ENCODE measurements at places on chromosomes 12 and 14.

GRCh38 chr12:8780389-8780788, 42.0 kb upstream of the A2ML1 start:
- peak; percentile 10 for DNase-seq

GRCh38 chr12:77314378-77315052, 249.1 kb upstream of the E2F7 start:
- no peak for DNase-seq

DNA sequence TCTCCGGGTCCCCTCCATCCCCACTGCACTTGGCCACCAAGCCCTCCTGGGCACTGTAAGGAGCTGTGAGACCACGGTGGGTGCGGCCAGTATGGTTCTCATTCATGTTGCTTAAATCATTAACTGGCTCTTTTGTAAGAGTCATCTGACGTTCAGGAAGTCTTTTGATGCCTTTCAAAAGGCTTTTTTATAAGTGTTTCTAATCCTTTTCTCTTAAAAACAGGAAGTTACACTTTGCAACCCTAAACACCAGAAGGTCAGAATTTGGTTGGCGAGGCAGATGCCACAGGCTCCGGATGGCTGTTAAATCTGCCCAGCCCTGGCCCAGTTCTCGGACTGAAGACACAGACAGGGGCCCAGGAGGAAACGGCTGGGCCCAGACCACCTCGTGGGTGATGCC, 26.1 kb upstream of the DIO3 start:
- DNase-seq = no peak

DNA sequence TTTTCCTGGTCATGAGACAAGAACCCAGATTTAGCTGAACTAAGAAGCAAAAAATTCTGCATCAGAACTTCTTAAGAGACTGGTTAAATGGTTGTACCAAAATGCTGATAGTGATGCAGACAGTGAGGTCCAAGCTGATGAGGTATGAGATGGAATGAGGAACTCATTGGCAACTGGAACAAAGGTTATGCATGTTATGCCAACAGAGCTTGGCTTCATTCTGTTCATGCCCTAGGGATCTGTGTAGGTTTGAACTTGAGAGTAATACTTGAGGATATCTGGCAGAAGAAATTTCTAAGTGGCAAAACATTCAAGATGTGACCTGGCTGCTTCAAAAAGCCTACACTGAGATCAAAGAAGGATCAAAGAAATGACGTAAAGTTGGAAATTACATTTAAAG, 398.0 kb downstream of the FSCB start:
- no peak for DNase-seq

DNA sequence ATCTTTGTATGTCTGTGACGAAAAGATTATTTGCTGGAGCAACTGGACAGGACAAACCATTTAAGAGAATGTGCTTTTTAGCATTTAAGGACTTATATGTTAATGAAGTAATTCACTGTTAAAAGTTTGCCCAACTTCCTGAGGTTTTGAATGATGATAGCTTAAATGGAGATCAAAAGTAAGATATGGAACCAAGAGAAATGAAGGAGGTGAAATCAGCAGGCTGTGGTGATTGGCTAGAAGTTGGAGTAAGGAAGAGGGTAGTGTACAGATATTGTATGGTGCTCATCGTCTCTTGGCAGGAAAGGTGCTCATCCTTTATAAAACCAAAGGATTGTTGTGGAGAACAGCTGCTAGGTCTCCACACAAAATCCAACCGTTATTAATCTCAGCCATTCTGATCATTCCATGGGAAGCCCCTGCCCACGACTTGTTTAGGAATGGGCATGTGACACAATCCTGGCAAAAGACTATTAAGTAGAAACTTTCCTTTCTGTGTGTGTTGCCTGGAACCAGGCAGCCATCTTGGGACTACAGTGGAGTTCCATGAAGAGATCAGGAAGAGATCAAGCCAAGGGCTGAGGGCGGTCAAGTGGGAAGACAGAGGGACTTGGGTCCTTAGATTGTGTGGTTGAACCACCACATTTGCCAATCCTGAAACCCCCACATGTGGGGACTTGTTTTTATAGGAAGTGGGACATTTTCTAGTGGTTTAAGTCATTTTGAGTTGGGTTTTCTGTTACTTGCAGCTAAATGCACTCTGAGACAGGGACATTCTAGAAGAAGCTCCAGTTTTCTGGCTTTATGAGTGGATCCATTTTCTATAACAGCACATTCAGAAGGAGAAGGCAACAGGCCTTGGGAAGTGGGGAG, 56.8 kb upstream of the CHST11 start:
- no peak for DNase-seq

DNA sequence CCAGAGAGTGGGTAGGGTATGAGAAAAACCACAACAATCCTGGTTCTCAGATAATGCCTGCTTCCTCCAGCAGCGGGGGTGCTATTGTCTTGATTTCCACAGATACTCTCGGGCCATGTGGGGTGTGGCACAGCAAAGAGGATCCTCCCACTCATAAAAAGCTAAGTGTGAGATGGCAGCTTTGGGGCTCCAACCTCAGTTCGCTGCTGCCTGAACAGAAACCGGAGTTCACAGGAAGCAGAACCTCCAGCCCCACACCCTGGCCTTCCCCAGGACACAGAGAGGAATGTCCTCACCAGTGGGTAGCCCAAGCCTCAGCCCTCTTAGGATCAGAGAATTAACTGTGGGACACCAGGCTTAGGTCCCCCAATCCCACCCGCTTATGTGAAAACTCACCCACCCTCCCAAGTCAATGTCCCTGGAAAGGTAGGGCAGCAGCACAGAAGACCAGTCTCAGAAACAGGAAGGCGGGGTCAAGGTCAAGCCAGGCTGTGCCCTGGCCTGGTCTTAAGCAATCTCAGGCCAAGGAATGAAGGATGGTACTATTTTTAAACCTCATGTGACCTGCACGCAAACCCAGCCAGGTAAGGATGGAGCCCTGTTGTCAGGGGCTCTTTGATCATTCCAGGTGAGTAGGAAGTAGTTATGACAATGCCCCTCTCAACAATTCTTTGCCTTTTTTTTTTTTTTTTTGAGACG, 9.0 kb downstream of the KCTD10 start:
- DNase-seq = peak; percentile 39

- DNase-seq = peak; percentile 31
These were observed 251.1 kb upstream of the BTG1 start for GRCh38 chr12:92396647-92397252.

GRCh38 chr12:116495260-116495659, 63.9 kb upstream of the MAP1LC3B2 start:
- DNase-seq = peak; percentile 77

DNA sequence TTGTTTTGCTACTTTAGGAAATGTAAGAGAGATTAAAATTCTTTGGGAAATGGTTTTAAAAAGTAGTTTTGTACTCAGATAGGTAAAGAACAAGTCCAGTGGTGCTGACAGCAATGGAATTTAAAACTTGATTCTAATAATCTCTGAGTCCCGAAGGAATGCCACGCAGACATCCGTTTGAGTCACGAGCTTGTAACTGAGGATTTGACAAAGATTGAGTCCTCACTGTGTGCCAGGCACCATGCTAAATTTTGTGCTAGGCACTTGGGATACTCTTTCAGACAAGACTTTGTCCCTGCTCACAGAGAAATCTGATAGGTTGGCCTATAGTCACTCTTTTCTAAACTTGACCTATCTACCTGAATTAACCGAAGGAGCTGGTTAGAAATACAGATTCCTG, 12.7 kb downstream of the FLRT2 start:
- no peak for DNase-seq

- no peak for DNase-seq
These were observed 108.6 kb upstream of the TTC7B start for GRCh38 chr14:90924621-90925340.

DNA sequence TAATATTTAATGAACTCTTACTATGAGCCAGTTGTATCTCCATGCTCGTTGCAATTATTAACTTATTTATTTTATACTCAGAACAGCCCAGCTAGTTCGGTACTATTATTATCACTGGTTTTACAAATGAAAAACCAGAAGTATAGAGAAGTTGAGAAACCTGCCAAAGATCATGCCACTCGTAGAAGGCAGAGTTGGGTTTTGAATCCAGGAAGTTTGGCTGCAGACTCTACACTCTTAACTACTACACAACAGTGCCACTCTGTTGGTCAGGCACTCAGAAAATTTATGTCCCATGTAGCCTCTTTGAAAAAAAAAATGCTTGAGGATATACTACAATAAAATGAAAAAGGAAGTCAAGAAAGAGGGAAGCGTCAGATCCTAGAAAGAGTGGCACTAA, 71.5 kb upstream of the ARID2 start:
- no peak for DNase-seq

DNA sequence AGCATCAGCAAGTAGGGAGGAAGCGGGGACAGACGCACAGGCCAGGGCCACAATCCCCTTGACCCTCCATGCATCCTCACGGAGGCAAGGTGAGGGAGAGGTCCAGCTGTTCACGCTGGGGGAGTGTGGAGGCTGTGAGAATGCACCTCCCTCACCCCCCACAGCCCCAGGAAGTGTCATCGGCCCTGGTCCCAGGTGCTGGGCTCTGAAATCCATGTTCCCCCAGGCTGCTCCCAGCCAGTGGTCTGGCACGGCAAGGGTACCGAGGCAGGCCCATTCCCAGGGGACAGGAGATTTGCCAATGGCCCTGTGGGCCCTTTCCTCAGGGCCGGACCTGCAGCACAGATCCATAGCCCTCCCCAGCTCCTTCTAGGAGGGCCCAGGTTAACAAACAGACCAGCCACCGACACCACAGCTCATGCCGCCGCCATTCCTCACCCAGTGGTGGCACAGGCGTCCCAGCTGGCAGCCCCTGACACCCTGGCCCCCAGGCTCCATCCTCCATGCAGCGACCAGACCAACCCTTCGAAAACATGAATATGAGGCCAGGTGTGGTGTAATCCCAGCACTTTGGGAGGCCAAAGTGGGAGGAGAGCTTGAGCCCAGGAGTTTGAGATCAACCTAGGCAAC, 21.9 kb upstream of the EIF5 start:
- no peak for DNase-seq

DNA sequence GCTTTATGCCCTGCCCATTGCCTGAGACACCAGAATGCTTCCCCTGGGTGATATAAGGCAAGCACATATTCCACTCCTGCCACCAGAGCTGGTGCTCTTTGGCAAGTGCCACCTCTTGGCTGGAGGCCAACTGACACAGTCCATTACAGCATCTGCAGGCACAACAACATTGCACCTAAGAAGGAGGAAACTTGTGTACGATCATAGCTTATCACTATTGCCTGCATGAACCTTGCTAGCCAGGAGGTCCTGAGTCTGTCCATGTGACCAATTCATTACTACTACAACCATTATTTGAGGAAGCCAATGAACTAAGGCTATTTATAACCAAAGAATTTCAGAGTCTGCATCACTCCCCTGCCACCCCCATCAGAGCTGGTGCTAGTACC, 119.8 kb upstream of the SCAF11 start:
- no peak for DNase-seq

- no peak for DNase-seq
These were observed 341.2 kb upstream of the NAV3 start for GRCh38 chr12:77489331-77489970.

DNA sequence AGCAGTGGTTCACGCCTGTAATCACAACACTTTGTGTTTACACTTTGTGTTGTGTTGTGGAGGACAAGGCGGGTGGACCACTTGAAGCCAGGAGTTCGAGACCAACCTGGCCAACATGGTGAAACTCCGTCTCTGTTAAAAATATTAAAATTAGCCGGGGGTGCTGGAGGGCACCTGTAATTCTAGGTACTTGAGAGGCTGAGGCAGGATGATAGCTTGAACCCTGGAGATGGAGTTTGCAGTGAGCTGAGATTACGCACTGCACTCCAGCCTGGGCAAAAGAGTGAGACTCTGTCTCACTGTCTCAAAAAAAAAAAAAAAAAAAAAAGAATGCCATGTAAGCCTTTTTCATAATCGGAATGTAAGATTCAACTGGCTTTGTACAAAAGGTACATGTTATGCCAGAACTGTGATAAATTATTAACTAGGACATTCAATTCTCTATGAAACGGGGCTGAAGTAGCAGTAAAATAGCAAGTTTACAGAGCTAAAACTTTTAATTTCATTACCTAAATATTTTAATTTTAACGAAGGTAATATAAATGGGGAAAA, 13.9 kb upstream of the PITPNM2 start:
- DNase-seq = no peak

- peak; percentile 39 for DNase-seq
These were observed 354.3 kb downstream of the CEP128 start for GRCh38 chr14:80587096-80587724.

DNA sequence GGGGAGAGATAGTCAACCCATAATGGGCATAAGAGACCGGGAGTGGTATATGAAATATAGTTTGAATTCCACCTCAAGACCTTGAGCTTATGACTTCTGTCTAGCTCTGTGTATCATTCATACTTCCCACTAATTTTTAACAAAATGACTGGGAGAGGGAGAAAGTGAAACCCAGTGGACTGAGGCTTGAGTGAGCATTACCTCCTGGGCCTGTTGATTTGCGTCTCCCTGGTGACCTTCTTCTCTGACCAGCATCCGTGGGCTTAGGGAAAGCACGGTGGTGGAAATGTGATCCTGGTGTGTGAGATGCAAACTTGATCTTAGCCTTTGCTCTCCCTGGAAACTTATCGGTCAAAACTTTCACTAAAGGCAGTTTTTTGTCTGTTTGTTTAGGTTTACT, 207.9 kb upstream of the BCL2L14 start:
- no peak for DNase-seq

GRCh38 chr12:16520328-16520727, 85.6 kb downstream of the LMO3 start:
- DNase-seq = no peak

DNA sequence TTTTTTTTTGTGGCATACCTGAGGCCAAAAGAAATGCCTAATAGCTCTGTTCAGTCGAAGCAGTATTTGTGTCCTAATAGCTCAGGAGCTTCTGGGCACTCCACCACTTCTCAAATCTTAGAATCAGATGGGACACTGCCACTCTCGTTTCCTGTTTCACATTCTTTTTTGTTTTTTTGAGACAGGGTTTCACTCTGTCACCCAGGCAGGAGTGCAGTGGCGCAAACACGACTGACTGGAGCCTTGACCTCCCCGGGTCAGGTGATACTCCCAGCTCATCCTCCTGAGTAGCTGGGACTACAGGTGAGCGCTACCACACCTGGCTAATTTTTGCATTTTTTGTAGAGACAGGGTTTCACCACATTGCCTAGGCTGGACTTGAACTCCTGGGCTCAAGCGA, 52.7 kb downstream of the SPPL3 start:
- DNase-seq = no peak

- DNase-seq = no peak
These were observed 39.8 kb upstream of the DIO3 start for GRCh38 chr14:101521473-101521915.

DNA sequence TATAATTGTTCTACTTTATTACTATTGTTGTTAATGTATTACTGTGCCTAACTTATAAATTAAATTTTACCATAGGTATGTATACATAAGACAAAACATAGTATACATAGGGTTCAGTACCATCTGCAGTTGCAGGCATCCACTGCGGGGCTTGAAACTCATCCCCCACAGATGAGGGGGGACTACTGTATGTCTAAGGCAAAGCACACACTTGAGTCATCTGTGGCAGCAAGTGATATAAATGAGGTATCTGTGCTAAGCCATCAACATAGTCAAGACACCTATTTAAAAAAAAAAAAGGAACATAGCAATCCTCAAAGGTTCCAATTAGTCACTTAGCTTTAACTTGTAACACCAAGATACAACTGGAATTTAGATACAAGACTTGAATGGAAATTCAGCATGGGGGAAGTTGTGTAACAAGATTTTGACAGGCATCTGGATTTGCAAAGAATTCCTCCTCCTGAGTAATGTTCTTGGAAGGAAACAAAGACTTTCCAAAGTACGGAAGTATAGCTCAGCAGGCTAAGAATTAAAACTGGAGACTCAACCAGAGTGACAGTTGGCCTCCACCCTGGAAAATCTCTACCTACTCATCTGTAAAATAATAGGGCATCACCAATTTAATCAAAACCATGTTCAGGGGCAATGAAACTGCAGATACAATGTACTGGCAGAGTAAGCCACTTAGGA, 14.9 kb downstream of the DCAF5 start:
- no peak for DNase-seq

All from A172 (cell line).